Stimulated activated CD8-positive, alpha-beta memory T cell treated with anti-CD3 and anti-CD28 coated beads, Interleukin-4, amount 100 ng/mL, for 1 hour (primary cell): ENCODE measurements at places on chromosomes 7 and 10.

- no peak for DNase-seq
Measured at GRCh38 chr7:34949361-34949760, 87.9 kb downstream of the DPY19L1 start.

- no peak for DNase-seq
Measured at GRCh38 chr7:91068136-91068795, 196.0 kb upstream of the FZD1 start.

DNA sequence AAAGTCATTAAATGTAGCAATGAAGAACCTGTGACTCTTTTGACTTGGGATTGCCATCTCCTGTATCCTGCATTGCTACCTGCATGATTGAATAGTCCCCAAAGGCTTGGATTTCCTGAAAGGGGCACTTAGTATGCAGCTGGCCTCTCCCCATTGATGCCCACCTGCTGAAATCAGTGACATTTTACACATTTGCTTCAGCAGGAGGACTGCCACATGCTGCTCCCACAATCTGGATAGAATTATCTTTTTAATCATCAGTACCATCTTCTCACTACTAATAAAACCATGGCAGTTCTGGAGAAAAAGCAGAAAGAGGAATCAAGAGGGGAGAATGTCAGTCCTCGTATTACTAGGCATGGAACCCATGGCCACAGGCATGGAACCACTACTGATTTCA, 67.8 kb downstream of the SLC13A1 start:
- no peak for DNase-seq

- no peak for DNase-seq
Measured at GRCh38 chr7:133268355-133268754, 15.5 kb downstream of the EXOC4 start.

DNA sequence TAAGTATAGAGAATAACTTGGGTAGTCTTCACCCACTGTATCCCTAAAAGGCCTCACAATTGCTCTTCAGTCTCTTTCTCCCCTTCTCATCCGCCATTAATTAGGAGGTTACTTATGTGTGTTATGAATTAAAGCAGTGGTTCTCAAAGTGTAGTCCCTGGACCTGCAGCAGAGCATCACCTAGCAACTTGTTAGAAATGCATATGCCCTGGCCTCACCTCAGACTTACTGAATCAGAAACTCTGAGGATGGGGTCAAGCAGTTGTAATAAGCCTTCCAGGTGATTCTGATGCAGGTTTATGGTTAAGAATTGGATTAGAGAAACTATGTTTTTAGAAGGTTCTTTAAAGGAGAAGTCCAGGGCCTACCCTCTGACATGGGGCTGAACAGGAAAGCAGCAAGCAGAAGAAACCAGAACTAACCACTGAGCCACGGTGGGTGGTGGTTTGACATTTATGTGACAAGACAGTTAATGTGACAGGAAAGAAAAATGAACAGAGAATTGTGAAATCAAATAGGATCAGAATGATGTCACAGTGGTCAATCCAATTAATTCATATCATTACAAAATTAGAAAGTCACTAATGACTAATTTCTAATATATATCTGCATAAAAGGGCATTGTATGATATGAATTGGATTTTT, 37.6 kb downstream of the ENTPD1 start:
- DNase-seq = no peak

- no peak for DNase-seq
Measured at GRCh38 chr7:89623018-89623672, 531.1 kb upstream of the STEAP1 start.

GRCh38 chr10:79375321-79376077, 28.2 kb downstream of the PPIF start:
- DNase-seq = no peak

DNA sequence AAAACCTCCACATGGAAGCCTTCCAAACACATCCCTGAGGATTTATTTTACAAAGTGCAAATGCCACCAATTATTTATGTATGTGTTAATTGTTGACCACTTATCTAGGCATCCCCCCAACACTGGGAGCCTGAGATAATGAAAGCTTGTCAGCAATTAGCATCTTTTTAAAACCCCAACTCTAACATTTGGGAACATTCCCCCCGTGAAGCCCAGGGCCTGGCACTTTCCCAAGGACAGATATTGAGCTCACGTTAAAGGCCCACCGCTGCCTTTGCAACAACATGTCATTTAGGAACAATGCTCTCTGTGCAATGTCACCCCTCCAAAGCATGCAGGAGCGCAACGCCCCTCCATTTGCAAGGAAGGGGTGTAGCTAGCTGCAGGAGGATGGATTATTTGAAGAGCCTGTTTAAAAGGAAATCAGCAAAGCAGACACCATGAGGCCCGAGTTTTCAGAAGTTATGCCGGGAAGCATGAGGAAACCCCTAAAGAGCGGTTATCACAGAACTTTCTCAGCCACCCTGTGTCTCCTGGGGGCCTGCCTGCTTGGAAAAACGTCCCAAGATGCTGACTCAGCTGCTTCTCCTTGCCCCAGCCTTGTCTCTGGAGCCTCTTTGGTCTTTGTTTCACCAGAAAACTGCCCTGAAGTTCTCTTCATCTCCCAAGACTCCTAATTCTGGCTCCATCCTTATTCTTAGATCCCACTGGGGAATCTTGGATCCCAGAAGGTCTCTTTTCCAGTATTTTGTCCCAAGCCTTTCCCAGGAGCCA, 444.1 kb downstream of the GRID1 start:
- DNase-seq = no peak

GRCh38 chr10:62182595-62182994, 86.0 kb downstream of the RTKN2 start:
- no peak for DNase-seq

DNA sequence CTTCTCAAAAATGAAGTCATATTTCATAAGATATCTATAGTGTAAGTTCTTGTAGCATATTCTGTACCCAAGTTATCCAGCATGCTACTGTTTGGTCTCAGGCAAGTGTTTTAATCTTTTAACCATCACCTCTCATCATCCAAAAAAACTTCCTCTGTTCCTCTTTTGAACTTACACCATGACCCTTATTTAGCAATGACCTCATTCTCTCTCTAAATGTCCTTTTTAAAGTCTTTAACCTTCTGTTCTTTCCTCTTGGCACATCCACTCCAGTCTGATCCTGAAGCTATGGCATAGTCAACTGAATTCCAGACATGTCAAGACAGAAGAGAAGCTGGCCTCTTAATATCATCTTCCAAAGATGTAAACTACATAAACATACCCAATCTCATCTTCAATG, 26.2 kb downstream of the PPP3CB start:
- DNase-seq = no peak

- no peak for DNase-seq
Measured at GRCh38 chr10:14325325-14325955, 5.3 kb downstream of the FRMD4A start.

DNA sequence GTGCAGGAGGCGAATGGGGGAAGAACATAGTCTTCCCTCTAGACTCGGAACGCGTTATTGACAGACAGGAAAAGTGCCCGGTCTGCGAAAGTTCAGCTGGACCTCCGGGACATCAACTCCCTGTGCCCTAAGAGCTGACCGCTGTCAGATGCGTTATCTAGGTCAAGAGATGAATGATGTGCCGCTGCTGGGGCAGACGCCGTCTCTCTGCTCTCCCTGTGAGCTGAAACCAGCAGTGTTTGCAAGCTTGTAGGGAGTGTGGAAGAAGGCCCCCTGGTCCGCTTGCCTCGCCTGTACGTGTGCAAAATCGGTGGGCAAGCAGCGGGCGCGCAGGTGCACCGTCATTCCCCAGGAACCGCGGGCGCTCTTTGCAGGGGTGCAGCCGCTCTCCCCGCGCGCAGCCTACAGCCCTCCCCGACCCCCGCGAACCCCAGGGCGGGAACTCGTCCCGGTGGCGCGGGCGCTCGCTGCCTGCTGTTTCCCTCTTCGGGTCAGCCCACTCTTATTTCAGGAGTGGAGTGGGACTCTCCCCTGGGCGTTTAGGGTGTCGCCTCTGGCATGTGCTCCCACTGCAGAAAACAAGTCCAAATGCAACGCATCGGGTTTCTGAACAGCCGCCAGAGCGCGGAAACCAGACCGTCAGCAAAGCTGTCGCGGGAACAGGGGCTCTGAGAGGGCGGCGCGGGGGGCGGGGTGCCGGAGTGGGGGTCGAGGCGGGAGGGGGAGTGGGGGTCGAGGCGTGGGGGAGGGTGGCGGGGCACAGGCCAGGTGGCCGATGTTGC, 1.8 kb upstream of the PFKFB3 start:
- peak; percentile 9 for DNase-seq

GRCh38 chr7:9776900-9777299, 1196.8 kb upstream of the PHF14 start:
- DNase-seq = no peak

DNA sequence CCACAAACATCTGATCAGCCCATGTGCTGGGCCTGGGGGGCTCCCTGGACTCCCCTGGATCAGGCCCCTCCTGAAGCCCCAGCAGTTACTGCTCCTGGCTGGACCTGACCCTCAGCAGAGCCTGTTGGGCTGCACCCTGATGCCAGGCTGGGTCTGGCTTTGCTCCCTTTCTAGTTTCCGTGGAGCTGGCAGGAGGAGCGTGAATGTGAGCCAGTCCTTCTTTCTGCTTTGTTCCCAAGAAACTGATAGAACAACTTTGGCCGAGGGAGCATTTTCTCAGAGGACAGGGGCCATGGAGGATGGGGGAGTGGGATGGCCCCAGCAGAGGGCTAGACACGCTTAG, 128.2 kb downstream of the NEURL1 start:
- no peak for DNase-seq

- DNase-seq = no peak
Measured at GRCh38 chr10:101887775-101888174, 44.2 kb upstream of the KCNIP2 start.

DNA sequence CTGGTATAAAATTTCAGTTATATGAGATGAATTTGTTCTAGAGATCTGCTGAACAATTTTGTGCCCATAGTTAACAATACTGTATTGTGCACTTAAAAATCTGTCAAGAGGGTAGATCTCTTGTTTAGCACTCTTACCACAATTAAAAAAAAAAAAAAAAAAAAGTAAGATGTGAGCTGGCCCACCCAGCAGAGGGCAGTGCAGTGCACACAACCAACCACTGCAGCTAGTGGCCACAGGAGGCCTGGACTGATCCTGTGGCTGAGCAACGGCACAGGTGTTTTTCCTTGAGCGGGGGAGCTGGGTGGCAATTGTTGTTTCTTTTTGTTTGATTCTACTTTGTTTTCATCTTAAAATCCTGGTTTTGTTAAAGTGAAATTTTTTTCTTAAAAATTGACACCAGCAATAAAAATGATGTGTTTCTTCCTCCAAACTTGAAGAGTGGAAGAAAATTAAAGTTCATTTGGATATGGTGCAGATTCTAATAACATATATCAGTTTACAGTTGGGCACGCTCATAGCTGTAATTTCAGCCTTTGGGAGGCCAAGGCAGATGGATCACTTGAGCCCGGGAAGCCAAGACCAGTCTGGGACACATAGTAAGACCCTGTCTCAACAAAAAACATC, 171.1 kb upstream of the TBX20 start:
- no peak for DNase-seq
